Non-pigmented ciliary epithelial cell (primary cell): ENCODE measurements at places on chromosomes 1 and 21.

- no peak for DNase-seq
Measured at GRCh38 chr1:19319196-19319595, 7.1 kb downstream of the SLC66A1 start.

- DNase-seq, result no peak
Measured at GRCh38 chr21:25092441-25093011, 514.8 kb downstream of the MRPL39 start.

- DNase-seq, result no peak
Measured at GRCh38 chr1:61050541-61051442, 31.6 kb upstream of the NFIA start.

- DNase-seq, result no peak
Measured at GRCh38 chr1:214967865-214968575, 114.5 kb upstream of the KCNK2 start.

DNA sequence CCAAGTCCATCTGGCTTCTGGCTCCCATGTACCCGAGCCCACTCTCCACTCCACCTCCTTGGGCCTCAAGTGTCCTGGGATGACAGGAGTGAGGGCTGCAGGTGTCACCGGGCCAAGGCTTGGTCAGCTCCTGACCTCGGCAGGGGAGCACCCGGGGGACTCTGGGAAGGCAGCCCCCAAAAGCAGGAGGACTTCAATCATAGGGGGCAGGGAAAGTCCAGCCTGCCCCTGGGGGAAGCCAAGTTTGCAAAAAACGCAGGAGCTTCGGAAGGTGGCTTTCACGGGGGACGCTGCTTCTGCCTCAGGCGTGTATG, 56.8 kb downstream of the KCNAB2 start:
- DNase-seq, result no peak

DNA sequence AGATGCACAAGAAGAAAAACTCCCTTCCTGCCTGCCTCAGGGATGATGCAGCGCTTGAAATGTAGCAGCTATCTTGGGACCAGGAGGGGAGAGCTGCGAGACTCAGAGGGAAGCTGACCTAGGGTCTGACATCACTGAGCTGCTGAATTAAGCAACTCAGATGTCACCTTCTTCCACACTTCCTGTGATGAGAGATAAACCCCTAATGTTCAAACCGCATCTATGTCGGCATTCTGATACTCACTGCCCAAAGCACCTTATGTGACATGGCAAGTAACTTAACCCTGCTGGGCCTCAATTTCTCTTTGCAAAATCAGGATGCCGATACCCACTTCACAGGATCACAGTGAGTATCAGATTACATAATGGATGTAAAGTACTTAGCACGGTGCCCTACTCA, 9.1 kb upstream of the AK2 start:
- no peak for DNase-seq

DNA sequence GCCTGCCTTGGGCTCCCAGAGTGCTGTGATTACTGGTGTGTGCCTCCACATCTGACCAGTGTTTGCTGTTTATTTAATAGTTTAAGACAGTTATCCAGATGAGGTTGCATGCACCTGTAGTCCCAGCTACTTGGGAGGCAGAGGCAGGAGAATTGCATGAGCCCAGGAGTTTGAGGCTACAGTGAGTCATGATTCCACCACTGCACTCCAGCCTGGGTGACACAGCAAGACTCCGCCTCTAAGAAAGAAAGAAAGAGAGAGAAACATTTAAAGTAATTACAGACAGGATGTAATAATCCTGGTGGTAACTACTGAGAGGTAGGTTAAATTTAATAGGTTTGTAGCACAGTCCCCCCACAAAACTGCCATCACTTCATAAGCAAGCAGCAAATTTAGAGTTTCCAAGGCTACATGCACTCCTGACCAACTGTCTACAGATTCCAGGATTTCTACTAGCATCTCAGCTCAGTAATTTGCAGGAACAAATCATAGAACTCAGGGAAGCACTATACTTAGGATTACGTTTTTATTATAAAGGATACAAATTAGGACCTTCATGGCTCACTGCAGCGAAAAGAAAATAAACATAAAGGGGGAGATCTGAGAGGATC, 89.6 kb downstream of the PKN2 start:
- peak; percentile 28 for DNase-seq

DNA sequence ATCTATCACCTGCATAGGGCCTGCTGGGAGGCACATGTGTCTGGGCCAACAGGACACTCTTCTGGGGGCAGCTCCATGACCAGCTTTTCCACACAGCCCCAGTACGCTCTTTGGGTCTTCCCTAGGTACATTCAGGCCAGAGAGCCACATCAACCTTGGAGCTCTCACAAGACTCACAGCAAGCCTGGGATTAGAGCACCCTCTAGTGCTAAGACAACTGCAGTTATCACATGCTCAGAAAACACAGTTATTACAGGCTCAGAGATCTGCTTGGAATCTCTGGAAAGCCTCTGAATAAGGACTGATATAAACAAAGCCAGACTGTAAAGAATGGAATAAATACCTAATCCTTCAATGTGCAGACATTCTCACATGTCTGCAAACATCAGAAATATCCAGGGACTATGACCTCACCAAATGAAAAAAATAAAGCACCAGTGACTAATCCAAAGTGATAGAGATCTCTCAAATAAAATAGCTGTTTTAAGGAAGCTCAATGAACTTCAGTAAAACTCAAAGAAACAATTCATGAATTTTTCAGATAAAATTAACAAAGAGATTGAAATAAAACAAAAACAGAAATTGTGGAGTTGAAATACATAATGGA, 563.9 kb upstream of the NR5A2 start:
- DNase-seq, result peak; percentile 32
